Endothelial cell (in vitro differentiated cells): ENCODE measurements at places on chromosomes 12 and 14. TPM values are rescaled to one million over a fixed set of nuclear protein-coding genes. Genes with fewer than 3 reads are reported as not detected.

The HOXC12 gene
- total RNA-seq, result 1.3 TPM

GRCh38 chr12:16094437-16094836, 183.0 kb downstream of the SLC15A5 start:
- H3K27me3 ChIP-seq, result no peaks in the 10 kb centered on the region
- H3K27ac ChIP-seq, result no peak overlapping the region
- no peak for DNase-seq
- no peaks in the 10 kb centered on the region for H3K36me3 ChIP-seq
- H3K4me1 ChIP-seq, result no peaks in the 10 kb centered on the region
- H3K4me3 ChIP-seq, result no peak overlapping the region

The ASB2 gene
- total RNA-seq, result not detected

The SBNO1 gene
- total RNA-seq, result 44.7 TPM

The KCNC2 gene
- not detected for total RNA-seq

DNA sequence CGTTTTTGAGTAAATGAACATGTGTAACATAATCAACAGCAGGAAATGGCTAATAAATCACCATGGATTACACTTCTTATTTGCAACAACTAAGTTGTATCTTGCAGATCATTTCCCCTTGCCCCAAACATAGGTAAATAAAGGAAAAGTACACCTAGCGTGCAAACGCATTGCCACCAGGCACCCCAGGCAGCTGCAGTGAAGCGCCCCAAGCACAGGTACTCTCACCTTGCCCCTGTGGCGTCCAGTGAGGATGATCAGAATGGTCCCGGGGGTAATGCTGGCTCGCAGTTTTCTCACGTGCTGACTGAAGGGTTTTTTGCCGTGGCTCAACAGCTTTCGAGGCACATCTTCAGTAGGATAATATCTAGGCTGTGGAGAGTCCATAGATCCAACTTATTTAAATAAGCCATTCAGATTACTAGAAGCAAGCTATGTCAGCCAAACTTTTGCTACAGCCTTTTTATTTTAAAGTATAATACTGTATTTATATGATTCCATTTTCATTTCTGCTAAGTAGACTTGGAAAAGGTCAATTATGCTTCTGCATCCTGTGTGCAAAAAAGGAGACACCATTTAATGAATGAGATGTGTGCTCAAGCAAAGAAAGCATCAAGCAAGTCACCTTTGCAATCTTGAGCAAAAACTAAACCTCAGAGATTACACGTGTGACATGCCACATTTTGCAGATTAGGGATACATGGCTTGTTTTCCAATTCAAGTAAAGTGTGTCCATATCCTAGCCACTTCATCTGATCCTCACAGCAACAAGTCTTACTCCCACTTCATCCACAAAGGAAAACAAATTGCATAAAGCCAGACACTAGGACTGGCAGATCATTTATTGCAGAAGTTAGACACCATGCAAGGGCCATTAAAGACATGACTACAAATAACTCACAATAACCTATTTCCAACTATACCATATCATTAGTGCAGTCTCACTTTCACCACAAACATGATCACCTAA, 2.6 kb downstream of the RPL6 start:
- no peak for DNase-seq
- peak overlapping the region; percentile 67 for H3K27ac ChIP-seq
- H3K36me3 ChIP-seq, result peaks cover 24% of the 10 kb centered on the region
- H3K4me1 ChIP-seq, result peaks cover 14% of the 10 kb centered on the region
- H3K27me3 ChIP-seq, result no peaks in the 10 kb centered on the region

The SRP54 gene
- total RNA-seq, result 47.7 TPM
